Stimulated activated CD8-positive, alpha-beta memory T cell treated with anti-CD3 and anti-CD28 coated beads, Interleukin-15, amount 100 ng/mL, for 24 hours (primary cell): ENCODE measurements at places on chromosomes 4 and X.

GRCh38 chrX:15616531-15616930, 15.8 kb upstream of the ACE2 start:
- DNase-seq: no peak

GRCh38 chrX:25737540-25737939, 400.6 kb upstream of the MAGEB18 start:
- DNase-seq: no peak

GRCh38 chr4:26525771-26526150, 35.5 kb upstream of the CCKAR start:
- DNase-seq: no peak

GRCh38 chr4:2996415-2996814, 33.0 kb downstream of the GRK4 start:
- no peak for DNase-seq

- no peak for DNase-seq
These were observed 110.1 kb downstream of the NHSL2 start for GRCh38 chrX:72020788-72021187.

DNA sequence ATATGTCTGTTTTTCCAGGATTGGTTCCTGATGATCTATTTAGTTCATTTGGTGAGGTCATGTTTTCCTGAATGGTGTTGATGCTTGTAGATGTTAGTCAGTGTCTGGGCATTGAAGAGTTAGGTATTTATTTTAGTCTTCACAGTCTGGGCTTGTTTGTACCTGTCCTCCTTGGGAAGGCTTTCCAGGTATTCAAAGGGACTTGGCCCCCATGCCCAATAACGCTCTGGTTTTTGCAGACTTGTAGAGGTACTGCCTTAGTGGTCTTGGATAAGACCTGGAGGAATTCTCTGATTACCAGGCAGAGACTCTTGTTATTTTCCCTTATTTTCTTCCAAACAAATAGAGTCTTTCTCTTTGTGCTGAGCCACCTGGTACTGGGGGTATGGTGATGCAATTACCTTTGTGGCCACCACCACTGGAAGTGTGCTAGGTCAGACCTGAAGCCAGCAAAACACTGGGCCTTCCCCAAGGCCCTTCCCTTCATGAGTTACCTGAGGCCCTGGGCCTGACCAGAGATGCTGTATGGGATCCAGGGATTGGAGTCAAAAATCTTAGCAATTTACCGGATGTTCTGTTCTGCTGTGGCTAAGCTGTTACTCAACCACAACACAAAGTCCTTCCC, 63.3 kb upstream of the RXFP1 start:
- no peak for DNase-seq

GRCh38 chrX:69232945-69233344, 67.7 kb upstream of the PJA1 start:
- no peak for DNase-seq

- no peak for DNase-seq
These were observed 10.4 kb downstream of the SLC10A7 start for GRCh38 chr4:146511381-146511780.

DNA sequence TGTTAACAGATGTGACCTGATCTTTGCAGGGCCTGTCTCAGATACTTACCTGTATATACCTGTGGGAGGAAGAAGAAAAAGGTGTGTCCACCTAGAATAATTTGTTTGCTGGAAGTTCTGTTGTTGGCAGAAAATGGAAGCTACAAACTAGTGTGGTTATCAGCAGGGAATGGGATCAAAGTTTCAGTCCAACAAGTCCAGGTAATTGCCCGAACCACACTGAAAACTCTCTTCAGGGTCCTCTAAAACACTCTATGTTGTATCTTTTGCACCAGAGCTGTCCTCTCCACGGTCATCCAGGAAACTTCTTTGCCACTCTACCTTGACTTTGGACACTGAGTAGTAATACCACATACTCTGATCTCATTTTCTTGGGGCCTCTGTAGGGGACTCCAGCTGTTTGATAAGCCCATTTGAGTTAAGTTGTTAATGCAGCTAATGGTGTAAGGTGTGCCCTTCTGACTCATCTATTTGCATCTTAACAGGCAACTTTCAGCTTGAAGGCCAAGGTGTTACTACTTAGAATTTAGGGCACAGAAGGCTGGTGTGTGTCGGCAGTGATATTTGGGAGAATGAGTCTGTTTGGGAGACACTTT, 38.7 kb upstream of the GATB start:
- DNase-seq: no peak
